ENCODE measurements at places on chromosomes 3 and 15. TPM values are rescaled to one million over a fixed set of nuclear protein-coding genes. Genes with fewer than 3 reads are reported as not detected.

DNA sequence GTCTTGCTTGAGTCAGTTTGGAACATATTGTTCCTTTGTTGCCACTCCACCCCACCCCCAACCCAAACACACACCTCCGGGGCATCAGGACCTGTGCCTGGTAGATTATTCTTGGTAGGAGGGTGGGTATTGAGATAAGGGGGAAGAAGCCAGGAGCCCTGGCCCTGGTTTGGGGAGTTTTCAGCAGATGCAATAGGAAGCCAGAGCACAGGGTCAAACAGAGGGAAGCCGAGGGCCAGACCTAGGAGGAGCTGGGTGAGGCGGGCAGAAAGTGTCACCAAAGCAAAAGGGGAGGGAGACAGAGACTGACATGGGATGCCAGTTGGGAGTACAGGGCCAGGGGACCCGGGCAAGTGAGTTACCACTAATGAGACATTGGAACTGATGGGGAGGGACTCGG is 163.1 kb downstream of the RPLP1 start:
- no peak for DNase-seq
- no peaks in the 10 kb centered on the region for H3K36me3 ChIP-seq
- H3K4me3 ChIP-seq: no peak overlapping the region
- no peaks in the 10 kb centered on the region for H3K4me1 ChIP-seq
- no peak overlapping the region for H3K27ac ChIP-seq
- H3K27me3 ChIP-seq: no peaks in the 10 kb centered on the region

GRCh38 chr3:133414021-133414392 is 14.2 kb downstream of the BFSP2 start:
- no peak overlapping the region for H3K4me3 ChIP-seq
- peaks cover 36% of the 10 kb centered on the region for H3K4me1 ChIP-seq
- no peak overlapping the region for H3K27ac ChIP-seq
- H3K36me3 ChIP-seq: 0 out of 2 replicates have a peak, but pooled peaks cover 3% of the 10 kb centered on the region
- H3K27me3 ChIP-seq: no peaks in the 10 kb centered on the region
- DNase-seq: no peak

- peak; percentile 72 for DNase-seq
- peak overlapping the region; percentile 53 for H3K27ac ChIP-seq
- H3K4me3 ChIP-seq: no peak overlapping the region
- no peaks in the 10 kb centered on the region for H3K27me3 ChIP-seq
- no peaks in the 10 kb centered on the region for H3K36me3 ChIP-seq
These were observed 3.3 kb upstream of the CD96 start for GRCh38 chr3:111538681-111539083.

GRCh38 chr3:48466386-48467109 is 20.0 kb downstream of the ATRIP start:
- peak overlapping the region; percentile 100 for H3K27ac ChIP-seq
- no peaks in the 10 kb centered on the region for H3K27me3 ChIP-seq
- peaks cover 29% of the 10 kb centered on the region for H3K4me1 ChIP-seq
- DNase-seq: no peak
- peaks cover 65% of the 10 kb centered on the region for H3K36me3 ChIP-seq
- H3K4me3 ChIP-seq: peak overlapping the region; percentile 38

- no peak for DNase-seq
- no peak overlapping the region for H3K27ac ChIP-seq
- H3K4me3 ChIP-seq: no peak overlapping the region
- no peaks in the 10 kb centered on the region for H3K36me3 ChIP-seq
- peaks cover 11% of the 10 kb centered on the region for H3K4me1 ChIP-seq
- no peaks in the 10 kb centered on the region for H3K27me3 ChIP-seq
These were observed 5.6 kb downstream of the ALPK3 start for GRCh38 chr15:84822653-84823281.

- no peaks in the 10 kb centered on the region for H3K36me3 ChIP-seq
- no peak overlapping the region for H3K27ac ChIP-seq
- H3K4me3 ChIP-seq: no peak overlapping the region
- DNase-seq: no peak
- no peaks in the 10 kb centered on the region for H3K27me3 ChIP-seq
- H3K4me1 ChIP-seq: no peaks in the 10 kb centered on the region
These were observed 13.5 kb upstream of the TTBK2 start for GRCh38 chr15:42933886-42934667.

DNA sequence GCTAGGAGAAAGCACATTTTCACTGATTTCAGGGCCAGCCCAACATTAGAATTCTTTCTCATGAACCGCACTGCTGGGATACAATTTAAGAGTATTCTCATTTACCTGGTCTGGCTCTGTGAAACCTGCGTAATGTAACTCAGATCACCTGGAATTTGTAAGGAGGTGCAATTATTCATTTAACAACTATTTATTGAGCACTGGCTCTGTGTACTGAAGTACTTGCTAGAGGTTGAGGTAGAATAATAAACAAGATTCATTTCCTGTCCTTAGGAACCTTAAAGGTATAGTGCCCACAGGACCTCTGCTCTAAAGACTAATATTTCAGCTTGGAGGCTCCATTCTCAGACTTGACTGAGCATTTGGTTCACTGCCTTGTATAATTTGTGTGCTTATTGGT is 242.2 kb upstream of the ZPLD1 start:
- H3K27me3 ChIP-seq: no peaks in the 10 kb centered on the region
- no peak overlapping the region for H3K4me3 ChIP-seq
- no peaks in the 10 kb centered on the region for H3K36me3 ChIP-seq
- peaks cover 4% of the 10 kb centered on the region for H3K4me1 ChIP-seq
- DNase-seq: no peak

DNA sequence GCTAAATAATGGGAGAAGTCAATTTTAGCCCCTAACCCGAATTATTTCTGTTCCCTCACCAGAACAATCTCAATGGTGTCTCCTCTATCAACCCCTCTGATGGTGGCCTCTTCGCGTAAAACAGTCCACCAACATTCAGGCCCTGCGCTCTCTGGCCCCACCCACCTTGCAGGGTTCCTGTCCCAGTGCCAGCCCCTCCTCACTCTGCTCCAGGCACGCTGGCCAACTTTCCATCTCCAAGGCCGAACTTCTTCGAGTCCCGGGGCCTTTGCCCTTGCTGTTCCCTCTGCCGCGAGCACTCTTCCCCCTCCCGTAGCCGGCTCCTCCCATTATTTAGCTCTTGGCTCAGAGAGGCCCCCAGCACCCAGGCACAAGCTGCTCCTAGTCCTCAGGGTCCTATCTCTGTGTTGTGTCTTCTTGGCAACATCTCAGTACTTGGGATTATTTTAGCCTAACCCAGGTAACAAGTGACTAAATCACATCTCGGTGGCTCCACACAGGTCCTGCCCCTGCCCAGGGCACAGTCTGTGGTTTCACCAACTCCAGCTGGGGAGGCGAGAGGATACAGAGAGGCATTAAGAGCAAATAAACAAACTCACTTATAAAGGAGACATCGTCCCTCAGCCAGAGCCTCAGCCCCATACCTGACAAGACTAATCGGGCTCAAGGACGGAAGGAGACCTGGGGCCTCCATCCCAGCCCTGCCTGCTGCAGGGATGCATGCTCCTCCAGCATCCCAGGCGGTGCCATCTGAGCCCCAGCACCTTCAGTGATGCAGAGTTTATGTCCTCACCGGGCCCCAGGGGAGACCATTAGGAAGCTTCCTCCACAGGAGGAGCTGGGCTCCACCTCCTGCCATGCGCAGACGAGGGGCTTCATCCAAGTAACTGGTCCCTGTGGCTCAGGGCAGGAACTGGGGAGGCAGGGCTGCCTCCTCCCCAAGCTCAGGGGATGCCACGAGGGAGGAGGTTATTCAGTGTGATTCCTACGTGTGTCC is 19.7 kb upstream of the IQSEC1 start:
- H3K4me1 ChIP-seq: no peaks in the 10 kb centered on the region
- no peak for DNase-seq
- H3K4me3 ChIP-seq: no peak overlapping the region
- H3K27me3 ChIP-seq: no peaks in the 10 kb centered on the region
- no peaks in the 10 kb centered on the region for H3K36me3 ChIP-seq

DNA sequence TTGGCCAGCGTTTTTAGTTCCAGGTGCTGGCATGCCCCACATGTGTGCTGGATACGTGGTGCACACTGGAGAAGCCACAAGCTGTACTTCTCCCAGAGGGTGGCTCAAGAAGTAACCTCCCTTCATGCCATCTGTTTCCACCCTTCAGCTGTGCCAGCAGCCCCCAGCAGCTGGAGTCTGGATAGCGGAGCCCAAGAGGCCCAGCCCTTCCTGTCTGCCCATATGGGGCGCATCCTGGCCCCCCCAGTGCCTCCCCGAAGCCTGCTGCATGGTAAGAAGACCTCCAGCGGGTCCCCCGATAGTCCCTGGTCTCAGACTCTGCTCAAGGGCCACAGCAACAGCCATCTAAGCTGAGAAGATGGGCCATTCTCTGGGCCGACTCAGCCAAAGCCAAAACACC is 5.8 kb upstream of the MANF start:
- no peak overlapping the region for H3K27ac ChIP-seq
- H3K27me3 ChIP-seq: no peaks in the 10 kb centered on the region
- DNase-seq: no peak
- peaks cover 2% of the 10 kb centered on the region for H3K36me3 ChIP-seq
- H3K4me3 ChIP-seq: no peak overlapping the region

DNA sequence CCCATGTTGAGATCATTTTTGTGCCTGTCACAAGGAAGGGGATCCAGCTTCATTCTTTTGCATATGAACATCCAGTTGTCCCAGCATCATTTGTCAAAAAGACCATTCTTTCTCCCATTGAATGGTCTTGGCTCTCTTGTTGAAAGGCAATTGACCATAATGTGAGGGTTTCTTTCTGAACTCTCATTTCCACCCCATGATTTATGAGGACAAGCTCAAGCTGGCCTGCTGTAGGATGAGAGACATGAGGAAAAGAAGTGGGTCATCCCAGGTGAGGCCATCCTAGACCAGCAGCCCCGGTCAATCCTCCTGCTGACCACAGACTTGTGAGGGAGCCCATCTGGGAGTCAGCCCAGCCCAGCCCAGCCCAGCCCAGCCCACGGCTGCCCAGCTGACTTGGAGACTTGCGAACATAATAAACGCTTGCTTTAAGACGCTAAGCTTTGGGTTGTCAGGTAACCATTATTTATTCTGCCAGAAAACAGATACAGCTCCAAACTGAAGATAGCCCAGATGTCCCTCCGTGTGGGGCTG is 69.0 kb downstream of the LINGO1 start:
- DNase-seq: no peak
- no peaks in the 10 kb centered on the region for H3K27me3 ChIP-seq
- H3K27ac ChIP-seq: no peak overlapping the region
- H3K4me1 ChIP-seq: no peaks in the 10 kb centered on the region

DNA sequence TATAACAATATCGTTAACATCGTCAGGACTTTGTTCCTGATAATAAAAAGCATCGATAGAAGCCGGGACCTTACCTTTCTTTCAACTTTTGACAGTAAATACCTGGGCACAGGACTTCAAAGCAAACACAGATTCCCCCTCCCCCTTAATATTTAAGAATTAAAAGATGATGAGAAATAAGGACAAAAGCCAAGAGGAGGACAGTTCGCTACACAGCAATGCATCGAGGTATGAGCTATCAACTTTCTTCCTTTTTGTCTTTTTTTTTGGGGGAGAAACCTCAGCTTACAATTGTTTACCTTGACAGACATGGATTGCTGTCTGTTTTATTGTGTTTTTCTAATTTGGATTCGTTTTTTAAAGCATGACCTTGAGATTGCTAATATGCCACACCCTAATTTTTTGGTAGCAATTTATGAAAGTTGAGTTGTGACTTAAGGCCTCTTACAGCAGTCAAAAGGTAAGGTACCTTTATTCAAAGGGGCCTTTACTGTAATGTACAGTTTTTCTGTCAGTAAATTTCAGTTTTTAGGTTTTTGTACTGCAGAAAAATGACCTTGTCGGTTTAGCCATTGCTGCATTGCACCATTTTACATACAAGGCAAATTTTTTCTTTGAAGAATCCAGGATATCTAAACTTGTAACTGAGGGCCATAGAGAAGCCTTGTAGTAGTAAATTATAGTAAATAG is 1.1 kb downstream of the CHD2 start:
- H3K27me3 ChIP-seq: no peaks in the 10 kb centered on the region
- no peak for DNase-seq
- peaks cover 80% of the 10 kb centered on the region for H3K36me3 ChIP-seq
- H3K4me1 ChIP-seq: peaks cover 29% of the 10 kb centered on the region

CDCP1 gene
- total RNA-seq: 0.56 TPM

KLHL40 gene
- total RNA-seq: not detected

DGKG gene
- 0.97 TPM for total RNA-seq

ABHD10 gene
- total RNA-seq: 33.7 TPM

ATP13A4 gene
- not detected for total RNA-seq

All from SJSA1 (cell line).